ENCODE measurements at places on chromosomes 12 and 14.

GRCh38 chr12:118098401-118098800 is 5.4 kb downstream of the VSIG10 start:
- H3K4me3 ChIP-seq, result no peak overlapping the region
- H3K36me3 ChIP-seq, result no peaks in the 10 kb centered on the region
- no peak overlapping the region for H3K27ac ChIP-seq
- no peak for DNase-seq
- H3K27me3 ChIP-seq, result peaks cover 6% of the 10 kb centered on the region

DNA sequence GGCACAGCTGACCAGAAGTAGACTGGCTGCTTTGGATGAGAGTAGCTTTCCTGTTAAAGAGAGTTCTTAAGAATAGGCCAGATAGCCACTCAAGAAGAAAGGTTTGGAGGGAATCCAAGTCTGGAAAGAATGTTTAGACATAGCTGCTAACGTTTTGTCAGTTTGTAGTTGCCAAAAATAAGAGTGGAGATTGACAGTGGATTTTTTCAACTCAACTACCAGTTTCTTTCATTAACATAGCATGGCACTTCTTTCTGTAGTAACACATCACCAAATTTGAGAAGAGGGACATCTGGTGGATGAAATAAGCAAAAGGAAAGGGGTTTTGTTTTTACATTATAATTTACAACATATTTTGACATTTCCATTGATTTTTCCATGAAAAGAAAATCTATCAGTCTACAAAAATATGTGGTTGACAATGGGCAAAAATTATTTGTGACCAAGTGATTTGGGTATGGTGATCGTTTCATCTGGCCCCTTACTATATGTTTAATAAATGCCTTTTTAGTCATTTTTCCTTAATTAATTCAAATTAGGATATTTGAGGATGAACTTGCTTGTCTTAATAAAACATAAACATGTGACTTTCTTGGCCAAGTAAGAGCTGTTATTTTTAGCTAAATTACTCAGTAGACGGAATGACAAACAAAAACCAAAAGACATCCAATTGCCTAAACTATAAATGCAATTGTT is 71.1 kb downstream of the PTPRR start:
- H3K4me1 ChIP-seq, result peaks cover 10% of the 10 kb centered on the region
- no peak overlapping the region for H3K27ac ChIP-seq
- H3K36me3 ChIP-seq, result no peaks in the 10 kb centered on the region
- H3K27me3 ChIP-seq, result no peaks in the 10 kb centered on the region

DNA sequence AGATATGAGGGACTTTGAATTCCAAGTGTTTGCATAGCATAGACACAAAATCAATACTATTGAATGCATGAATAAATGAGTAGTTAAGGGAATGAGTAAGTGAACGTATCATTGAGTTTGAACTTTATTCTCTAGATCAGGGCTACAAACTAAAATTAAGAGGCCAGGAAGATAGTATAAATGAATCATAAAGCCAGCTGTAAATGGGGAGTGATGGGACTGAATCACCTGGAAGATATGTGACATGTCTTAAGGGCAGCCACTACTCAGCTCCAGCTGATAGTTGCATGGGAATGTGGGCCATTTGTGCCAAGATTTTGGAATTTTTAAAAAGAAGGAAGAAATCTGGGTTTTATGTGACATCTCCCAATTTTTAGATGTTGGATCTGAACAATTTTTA is 229.9 kb downstream of the AKAP6 start:
- no peaks in the 10 kb centered on the region for H3K27me3 ChIP-seq
- no peak for DNase-seq
- no peak overlapping the region for H3K27ac ChIP-seq
- H3K4me1 ChIP-seq, result peaks cover 4% of the 10 kb centered on the region
- H3K36me3 ChIP-seq, result no peaks in the 10 kb centered on the region
- H3K4me3 ChIP-seq, result no peak overlapping the region

- no peak for DNase-seq
- H3K4me1 ChIP-seq, result no peaks in the 10 kb centered on the region
- no peaks in the 10 kb centered on the region for H3K36me3 ChIP-seq
- no peak overlapping the region for H3K4me3 ChIP-seq
Measured at GRCh38 chr12:94732367-94732990, 82.1 kb upstream of the TMCC3 start.

GRCh38 chr12:123828854-123829547 is 66.9 kb downstream of the DNAH10 start:
- no peak overlapping the region for H3K4me3 ChIP-seq
- DNase-seq, result no peak
- no peak overlapping the region for H3K27ac ChIP-seq
- no peaks in the 10 kb centered on the region for H3K36me3 ChIP-seq

DNA sequence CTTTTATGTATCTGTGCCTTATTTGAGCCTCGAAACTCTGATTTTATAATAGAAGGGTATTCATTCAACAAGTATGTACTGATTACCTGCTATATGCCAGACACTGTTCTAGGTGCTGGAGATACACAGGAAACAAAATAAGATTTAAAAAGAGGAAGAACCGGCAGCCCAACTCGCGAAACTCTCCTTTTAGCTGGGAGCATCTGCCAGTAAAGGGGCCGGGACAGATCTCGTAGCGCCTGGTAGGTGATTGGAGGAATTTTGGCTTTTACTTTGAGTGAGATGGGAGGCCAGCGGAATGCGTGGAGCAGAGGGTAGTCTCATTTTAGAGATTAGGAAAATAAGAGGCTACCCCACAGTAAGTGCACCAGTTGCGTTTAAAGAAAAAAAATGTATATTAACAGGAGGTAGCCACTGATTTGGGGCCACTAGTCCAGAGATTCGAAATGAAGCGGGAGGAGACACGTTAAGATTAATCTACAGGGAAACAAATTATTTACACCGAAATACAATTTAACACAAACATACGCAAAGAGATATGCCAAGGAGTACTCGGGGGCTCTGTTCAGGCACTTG is 520 bp upstream of the MON2 start:
- peak overlapping the region; percentile 86 for H3K4me3 ChIP-seq
- peak; percentile 48 for DNase-seq
- no peaks in the 10 kb centered on the region for H3K27me3 ChIP-seq
- H3K4me1 ChIP-seq, result peaks cover 16% of the 10 kb centered on the region
- peak overlapping the region; percentile 93 for H3K27ac ChIP-seq

DNA sequence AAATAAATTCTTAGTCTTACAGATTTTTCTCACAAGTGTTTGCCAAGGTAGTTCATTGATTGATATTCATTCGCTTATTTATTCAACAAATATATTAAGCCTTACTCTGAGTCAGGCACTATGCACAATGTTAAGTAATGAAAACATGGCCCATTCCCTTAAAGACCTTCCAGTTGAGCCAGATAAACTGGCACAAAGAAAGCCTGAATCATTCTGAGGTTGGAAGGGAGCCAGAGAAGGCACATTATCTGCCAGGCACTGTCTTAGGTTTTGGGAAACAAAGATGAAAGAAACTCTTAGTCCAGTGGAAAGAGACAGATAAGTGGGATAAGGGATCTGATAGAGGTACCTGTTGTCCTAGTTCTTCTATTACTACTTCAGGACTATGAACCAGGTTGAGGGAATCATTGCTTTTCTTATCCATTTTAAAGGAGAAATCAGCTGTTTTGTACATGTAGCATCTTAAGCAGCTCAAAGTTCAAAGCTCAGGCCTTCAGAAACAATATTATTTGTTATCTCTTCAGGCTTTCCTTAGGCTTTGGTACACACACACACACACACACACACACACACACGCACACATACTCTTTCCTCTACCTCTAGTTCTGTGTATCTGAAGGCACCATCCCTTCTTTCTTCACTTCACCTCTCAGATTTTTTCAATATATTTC is 27.0 kb downstream of the PDE6H start:
- no peak overlapping the region for H3K27ac ChIP-seq
- H3K4me1 ChIP-seq, result peaks cover 10% of the 10 kb centered on the region
- DNase-seq, result no peak
- H3K36me3 ChIP-seq, result no peaks in the 10 kb centered on the region
- peaks cover 3% of the 10 kb centered on the region for H3K27me3 ChIP-seq
- no peak overlapping the region for H3K4me3 ChIP-seq

- no peak for DNase-seq
- peaks cover 41% of the 10 kb centered on the region for H3K36me3 ChIP-seq
- H3K4me1 ChIP-seq, result peaks cover 65% of the 10 kb centered on the region
- H3K4me3 ChIP-seq, result peak overlapping the region; percentile 89
- no peaks in the 10 kb centered on the region for H3K27me3 ChIP-seq
Measured at GRCh38 chr14:35401422-35402265, 2.9 kb downstream of the NFKBIA start.

DNA sequence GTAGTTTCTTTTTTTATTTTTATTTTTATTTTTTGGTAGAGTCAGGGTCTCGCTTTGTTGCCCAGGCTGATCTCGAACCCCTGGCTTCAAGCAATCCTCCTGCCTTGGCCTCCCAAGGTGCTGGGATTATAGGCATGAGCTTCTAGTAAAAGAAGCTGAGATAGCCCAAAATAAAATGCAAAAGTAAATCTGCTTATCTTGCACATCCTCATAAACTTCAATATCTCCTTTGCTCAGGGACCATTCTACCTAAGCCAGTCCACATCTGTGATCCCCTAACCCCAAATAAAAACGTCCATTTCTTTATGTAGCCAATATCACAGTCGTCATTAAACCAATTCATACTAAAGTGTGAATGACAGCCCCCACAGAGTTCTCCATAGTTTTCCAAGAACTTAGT is 36.3 kb downstream of the ATF7 start:
- no peaks in the 10 kb centered on the region for H3K27me3 ChIP-seq
- peaks cover 5% of the 10 kb centered on the region for H3K4me1 ChIP-seq
- no peak for DNase-seq
- peaks cover 6% of the 10 kb centered on the region for H3K36me3 ChIP-seq

GRCh38 chr12:119180380-119181040 is 1.8 kb downstream of the HSPB8 start:
- H3K4me1 ChIP-seq, result peaks cover 5% of the 10 kb centered on the region
- no peaks in the 10 kb centered on the region for H3K36me3 ChIP-seq
- peak overlapping the region; percentile 62 for H3K4me3 ChIP-seq
- H3K27ac ChIP-seq, result peak overlapping the region; percentile 87

GRCh38 chr14:90543876-90544275 is 147.0 kb downstream of the CALM1 start:
- H3K27ac ChIP-seq, result no peak overlapping the region
- H3K27me3 ChIP-seq, result no peaks in the 10 kb centered on the region
- DNase-seq, result no peak
- no peak overlapping the region for H3K4me3 ChIP-seq
- H3K4me1 ChIP-seq, result no peaks in the 10 kb centered on the region

GRCh38 chr12:57793920-57794319 is 11.3 kb downstream of the TSFM start:
- no peaks in the 10 kb centered on the region for H3K27me3 ChIP-seq
- H3K4me3 ChIP-seq, result no peak overlapping the region
- no peak for DNase-seq

DNA sequence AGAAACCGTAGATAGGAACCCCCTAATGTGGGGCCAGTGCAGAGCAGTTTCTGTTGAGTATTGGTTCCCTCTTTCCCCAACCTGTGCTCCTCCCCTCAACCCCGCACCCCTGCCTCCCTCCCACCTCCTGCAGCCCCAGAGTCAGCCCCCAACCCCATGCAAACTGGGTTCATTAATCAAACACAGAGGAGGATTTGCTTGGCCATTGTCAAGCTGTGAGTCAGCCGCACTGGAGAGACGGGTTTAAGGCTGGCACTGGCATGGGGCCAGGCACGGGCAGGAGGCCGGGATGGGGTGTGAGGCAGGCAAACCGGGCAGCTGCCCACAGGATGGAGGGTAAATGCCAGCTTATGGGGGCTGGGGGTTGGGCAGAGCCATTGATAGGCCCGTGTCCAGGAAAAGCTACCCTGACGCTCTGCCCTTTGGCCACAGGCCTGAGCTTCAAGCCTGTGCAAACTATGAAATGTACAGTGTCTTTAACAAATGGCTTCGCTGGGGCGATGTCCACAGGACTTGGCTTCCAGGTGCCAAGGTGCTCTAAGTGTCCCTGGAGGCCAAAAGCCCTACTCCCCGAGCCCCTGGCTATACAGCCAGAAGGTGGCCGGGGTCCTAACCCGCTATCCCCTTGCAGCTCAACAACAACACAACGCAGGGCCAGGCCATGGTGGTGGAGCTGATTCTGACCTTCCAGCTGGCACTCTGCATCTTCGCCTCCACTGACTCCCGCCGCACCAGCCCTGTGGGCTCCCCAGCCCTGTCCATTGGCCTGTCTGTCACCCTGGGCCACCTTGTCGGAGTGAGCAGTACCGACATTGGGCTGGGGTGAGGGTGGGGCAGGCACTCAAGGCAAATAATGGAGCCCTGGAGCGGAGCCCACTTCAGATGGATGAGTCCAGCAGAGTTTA is 1.4 kb downstream of the AQP5 start:
- DNase-seq, result peak; percentile 92
- no peak overlapping the region for H3K27ac ChIP-seq
- H3K36me3 ChIP-seq, result no peaks in the 10 kb centered on the region
- H3K27me3 ChIP-seq, result peaks cover 7% of the 10 kb centered on the region
- peaks cover 35% of the 10 kb centered on the region for H3K4me1 ChIP-seq

GRCh38 chr12:111488271-111488670 is 82.5 kb downstream of the SH2B3 start:
- H3K36me3 ChIP-seq, result peaks cover 97% of the 10 kb centered on the region
- H3K4me1 ChIP-seq, result no peaks in the 10 kb centered on the region
- no peaks in the 10 kb centered on the region for H3K27me3 ChIP-seq

DNA sequence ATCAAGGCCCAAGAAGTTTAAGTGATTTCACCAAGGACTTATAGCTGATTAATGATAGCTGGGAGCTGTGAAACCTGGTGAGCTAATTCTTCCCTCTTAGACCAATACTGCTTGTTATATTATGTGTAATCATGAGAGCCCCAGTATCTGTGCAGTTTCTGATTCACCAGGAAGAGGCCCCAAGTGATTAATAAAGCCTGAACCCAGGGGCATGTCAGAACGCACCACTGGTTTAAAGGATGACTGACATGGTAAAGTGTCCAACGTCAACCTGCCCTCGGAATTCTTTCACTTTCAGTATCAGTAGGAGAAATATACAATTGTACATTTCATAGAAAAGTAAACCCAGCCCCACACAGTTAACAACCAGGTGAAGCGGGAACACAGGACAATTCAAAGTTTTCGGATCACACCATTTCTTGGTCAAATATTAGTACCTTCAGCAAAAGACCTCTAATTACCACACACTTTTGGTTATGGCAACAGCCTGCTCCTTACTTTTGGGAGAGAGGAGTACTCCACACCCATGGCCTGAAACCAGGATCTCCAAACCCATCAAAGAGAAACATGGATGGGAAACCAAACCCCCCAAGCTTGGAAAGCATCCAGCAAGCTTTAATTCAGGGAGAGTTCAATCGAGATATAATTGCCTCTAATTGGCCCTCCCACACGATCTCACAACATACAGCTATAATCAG is 28.5 kb downstream of the TMCC3 start:
- H3K27me3 ChIP-seq, result no peaks in the 10 kb centered on the region
- H3K4me1 ChIP-seq, result peaks cover 4% of the 10 kb centered on the region
- H3K36me3 ChIP-seq, result no peaks in the 10 kb centered on the region
- H3K27ac ChIP-seq, result peak overlapping the region; percentile 50
- H3K4me3 ChIP-seq, result peak overlapping the region; percentile 21
- no peak for DNase-seq

DNA sequence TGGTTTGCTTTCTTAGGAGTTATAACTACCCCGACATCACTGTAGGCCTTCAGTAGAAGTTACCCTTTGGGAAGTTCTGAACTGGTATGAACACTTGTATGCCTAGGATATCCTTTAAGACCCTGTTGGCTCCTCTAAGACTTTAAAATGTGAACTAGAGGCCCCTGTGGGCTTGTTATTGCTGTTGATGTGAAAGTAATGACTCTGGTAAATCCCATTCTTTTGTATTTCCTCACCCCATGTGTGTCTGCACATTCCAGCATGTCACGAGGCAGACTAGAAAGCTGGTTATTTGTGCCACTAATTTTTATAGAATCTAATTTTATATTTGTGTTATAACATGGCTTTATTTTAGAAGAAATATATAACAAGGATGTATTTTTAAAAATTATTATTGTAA is 48.9 kb downstream of the SERPINA10 start:
- DNase-seq, result no peak
- H3K27ac ChIP-seq, result no peak overlapping the region
- H3K36me3 ChIP-seq, result no peaks in the 10 kb centered on the region
- H3K4me1 ChIP-seq, result no peaks in the 10 kb centered on the region

GRCh38 chr12:21828136-21828775 is 53.8 kb upstream of the KCNJ8 start:
- DNase-seq, result no peak
- peak overlapping the region; percentile 54 for H3K27ac ChIP-seq

Measured in left lung (tissue), 14 donors.